Neural crest cell (in vitro differentiated cells): ENCODE measurements at places on chromosomes 7 and 10.
A peak's percentile ranks its signal among the peaks of the same experiment; 100 is the strongest.

GRCh38 chr7:157851501-157852067 lies 514.8 kb downstream of the DNAJB6 start:
- DNase-seq = peak; percentile 65

DNA sequence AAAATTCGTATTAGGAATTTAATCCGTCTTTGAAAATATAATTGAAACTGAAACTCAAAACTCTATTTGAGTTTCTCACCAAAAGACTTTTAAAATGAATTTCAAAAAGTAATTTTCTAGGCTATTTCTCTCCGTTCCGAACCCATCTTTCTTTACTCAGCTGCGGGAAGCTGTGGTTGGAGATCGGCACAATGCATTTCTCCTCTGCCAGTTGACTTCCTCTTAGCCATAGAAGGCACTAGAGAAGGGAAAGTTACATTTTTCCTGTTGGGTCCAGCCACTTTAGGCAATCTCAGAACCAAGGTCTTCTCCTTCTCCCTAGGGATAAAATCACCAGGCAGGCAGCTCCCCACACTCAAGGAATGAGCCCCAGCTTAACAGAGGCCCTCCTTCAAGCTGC lies 133.6 kb upstream of the COL1A2 start:
- DNase-seq = no peak

- DNase-seq = no peak
Observed at GRCh38 chr7:5695727-5696345, 85.6 kb downstream of the RNF216 start.

GRCh38 chr7:23093546-23093945 lies 12.0 kb upstream of the KLHL7 start:
- DNase-seq = no peak

DNA sequence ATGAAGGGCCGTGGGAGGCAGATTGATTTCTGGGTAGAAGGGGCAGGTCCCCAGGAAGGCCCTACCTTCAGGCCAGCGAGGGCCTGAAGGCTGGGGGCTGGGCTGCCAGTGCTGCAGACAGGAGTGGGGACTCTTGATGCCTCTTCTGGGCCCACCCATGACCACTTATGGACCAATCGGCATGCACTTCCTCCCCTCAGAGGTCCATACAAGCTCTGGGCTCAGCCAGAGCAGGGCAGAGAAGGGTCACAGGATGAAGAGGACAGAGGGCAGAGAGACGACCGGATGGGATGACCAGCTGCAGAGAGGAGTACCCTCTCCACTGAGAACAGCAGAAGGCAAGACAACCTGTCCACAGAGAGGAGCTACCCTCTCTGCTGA lies 120.1 kb downstream of the DYNC2I1 start:
- no peak for DNase-seq

GRCh38 chr7:142880876-142881505 lies 4.6 kb downstream of the TRPV6 start:
- peak; percentile 22 for DNase-seq

DNA sequence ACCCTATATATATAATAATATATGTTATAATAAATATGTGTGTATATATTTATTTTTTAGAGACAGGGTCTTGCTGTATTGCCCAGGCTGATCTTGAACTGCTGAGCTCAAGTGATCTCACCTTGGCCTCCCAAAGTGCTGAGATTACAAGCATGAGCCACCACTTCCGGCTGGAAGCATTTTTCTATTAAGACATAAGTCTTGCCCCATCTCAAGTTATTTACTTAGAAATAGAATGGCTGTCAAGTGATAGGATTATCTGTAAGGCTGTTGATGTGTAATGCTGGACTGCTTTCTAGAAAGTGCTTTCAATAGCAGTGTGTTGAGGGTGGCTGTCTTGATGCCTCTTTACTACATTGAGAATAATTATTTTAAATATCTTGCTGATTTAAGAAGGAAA lies 65.2 kb downstream of the ZMYND11 start:
- DNase-seq = no peak

- DNase-seq = no peak
Observed at GRCh38 chr10:123535386-123535785, 130.8 kb upstream of the GPR26 start.

DNA sequence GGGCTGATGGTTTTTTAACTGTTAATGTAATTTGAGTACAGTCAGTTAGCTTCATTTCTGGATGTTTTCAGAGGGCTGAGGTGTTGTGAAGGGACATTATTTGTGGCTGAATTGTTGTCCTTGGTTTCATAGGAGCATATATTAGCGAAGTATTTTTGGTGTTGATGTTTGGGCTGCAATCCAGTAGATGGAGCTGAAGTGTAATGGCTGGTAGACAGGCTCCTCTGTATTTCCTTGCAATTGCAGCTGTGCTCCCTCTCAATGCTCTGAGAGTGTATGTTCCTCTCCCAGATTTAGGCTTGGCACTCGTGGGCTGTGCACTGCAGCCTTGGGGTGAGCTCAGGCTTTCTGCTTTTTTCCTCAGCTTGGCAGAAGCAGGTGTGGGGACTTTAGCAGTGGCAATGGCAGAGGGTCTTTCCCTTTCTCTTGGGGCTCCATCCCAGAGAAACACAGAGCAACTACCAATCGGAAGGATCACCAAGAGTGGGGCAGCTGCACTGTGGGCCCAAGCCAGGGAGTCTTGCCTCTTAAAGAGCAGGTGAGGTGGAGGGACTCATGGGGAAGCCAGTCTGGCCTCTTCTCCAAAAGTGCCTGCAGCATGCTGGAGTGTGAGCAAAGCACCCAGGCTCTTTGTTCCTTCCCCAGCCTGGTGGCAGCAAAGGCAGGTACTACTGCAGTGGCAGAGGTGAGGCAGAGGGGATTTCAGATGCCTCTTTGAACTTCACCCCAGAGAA lies 544.4 kb downstream of the SH2D4B start:
- DNase-seq = no peak

DNA sequence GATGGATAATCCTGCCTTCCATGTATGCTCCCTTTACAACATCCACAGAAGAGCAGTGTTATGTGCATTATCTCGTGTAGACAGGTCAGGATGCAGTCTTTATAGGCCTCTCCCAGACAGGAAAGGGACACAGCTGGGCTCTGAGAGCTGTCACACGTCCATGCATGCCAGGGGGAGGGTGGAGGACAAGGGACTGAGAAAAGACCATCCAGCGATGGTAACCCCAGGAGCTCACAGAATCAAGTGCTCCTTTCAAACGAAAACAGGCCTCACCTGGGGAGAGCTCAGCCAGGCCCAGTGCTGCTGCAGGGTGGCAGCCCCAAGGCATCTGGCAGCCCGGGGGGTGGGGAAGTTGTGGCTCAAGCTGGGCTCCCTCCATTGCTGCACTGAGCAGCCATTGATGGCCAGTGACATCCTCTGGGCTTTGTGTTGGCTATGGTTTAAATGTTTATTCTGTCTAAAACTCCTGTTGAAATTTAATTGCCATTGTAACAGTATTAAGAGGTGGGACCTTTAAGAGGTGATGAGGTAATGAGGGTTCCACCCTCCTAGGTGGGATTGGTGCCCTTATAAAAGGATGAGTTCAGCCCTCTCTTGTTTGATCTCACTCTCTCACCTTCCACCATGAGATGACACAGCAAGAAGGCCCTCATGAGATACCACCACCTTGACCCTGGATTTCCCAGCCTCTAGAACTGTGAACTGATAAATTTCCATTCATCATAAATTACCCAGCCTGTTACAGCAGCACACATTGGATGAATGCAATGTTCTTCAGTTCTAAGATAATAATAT lies 15.7 kb downstream of the JCAD start:
- DNase-seq = no peak

DNA sequence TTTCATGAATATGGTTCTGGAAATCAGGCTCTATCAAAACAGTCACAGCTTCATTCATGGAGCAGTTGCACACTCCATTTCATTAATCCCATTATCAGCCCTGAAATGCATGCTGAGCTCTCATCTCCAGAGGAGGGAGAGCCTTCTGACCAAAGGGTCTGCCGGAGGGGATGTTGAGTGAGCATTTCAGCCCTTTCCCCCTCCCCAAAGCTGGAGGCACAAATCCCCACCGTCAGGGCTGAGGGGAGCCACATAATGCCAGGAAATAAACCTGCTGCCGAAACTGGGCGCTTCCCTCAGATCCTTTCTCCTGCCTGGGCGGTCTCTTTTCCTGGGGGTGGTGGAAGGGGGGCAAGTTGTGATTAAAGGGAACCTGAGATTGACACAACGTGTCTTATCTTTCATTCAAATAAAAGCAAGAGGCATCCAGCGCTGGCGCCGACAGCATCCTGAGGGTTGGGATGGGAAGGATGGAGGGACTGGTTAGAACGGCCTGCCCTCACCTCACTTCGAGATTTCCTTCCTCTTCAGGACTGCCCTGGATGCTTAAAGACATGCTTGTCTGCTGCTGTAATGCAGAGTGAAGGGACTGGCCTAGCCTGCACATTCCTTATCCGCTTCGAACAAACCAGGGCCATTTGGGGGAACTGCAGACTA lies 71.6 kb downstream of the TLL2 start:
- no peak for DNase-seq

GRCh38 chr7:37440738-37441385 lies 7.8 kb downstream of the ELMO1 start:
- DNase-seq = no peak

DNA sequence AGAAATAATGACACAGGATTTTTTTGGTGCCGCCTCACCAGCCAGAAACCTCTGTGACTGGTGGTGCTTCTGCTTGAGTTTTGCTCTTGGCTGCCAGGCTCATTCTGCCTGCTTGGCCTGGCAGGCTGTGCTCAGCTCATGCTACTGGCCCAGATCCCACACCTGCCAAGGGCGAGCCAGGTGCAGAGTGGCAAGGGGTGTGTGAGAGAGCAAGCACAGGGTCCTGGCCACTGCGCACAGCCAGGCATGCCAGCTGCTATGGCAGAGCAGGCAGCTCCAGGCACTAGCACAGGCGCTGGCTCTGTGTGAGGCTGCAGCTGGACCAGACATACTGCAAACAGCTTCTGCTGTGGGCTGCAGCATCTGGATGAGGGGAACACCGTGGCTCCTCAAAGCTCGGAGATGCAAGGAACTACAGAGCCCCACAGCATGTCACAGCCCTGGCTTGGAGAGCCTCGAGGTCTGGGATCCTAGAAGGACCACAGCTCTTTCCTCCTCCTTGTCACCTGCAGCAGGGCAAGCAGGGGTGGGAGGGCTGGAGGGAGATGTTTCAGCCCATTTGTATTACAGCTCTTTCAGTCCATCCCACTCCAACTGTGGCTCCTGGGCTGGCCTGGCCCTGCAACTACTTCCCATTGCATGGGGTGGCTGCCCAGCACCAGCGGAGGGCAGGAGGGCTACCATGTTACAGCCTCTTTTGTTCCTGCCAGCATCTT lies 313.4 kb upstream of the SEMA3C start:
- DNase-seq = no peak

DNA sequence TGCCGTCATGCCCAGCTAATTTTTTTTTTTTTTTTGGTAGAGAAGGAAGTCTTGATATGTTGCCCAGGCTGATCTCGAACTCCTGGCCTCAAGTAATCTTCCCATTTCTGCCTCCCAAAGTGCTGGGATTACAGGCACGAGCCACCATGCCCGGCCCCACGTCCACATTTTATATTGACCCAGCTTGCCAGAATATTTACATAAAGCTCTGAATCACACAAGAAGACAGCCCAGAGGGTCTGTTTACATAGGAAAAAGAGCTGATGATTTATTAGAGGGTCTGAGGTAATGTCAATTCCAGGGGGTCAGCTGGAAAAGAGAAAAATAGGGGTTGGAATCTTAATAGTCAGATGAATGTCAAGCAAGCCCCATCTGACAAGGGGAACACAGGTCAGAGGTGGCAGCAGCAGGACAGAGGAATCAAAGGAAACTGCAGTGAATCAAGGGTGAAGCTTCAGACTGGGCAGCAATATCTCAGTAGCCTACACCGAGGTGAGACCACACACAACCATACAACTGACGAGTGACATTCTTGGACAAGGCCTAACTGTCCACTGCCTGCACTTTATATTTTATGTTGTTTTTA lies 15.8 kb upstream of the SLF2 start:
- no peak for DNase-seq

- peak; percentile 24 for DNase-seq
Observed at GRCh38 chr10:68561865-68562649, 1.9 kb downstream of the TET1 start.

- no peak for DNase-seq
Observed at GRCh38 chr10:5679606-5680005, 5.0 kb upstream of the TASOR2 start.

DNA sequence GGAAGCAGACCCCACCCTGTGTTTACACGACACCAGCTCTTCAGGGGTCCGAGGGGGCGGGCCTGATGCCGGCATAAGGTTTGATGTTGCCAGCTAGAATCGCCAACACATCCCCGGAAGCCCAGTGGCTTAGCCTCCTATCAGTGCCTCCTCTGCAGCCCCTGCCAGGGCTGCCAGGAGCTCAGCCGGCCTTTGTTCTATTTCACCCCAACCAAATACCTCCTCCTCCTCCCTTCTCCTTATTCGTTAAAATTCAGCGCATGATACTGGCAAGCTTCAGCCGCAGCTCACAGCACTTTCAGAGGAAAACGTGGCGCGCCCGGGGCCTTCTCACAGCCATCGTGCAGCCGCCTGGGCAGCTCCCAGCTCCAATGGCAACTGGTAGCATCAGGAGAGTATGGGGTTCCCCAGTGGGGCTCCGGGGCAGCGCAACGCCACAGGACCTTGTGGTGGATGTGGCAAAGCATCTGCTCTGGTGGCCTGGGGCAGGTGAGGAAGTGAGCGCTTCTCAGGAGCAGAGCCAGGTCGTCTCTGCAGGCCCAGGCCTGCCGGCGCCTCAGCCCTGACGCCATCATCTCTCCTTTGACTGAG lies 176.4 kb upstream of the RHEB start:
- no peak for DNase-seq

- no peak for DNase-seq
Observed at GRCh38 chr7:51455086-51455485, 138.5 kb upstream of the COBL start.

DNA sequence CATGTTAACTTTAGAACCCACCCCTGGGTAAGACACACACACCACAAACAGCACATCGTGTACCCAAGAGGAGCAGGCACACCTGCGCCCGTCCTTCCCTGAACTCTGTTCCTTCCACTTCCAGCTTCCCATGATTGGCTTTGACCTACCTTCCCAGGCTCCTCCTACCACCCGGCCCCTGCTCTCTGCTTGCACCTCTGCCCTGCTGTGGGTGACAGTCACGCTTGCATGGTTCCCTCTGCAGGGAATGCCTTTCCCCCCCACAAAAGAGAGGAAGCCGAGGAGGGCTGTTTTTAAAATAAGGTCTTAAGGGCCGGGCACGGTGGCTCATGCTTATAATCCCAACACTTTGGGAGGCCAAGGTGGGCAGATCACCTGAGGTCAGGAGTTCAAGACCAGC lies 16.4 kb downstream of the SFXN4 start:
- DNase-seq = no peak

DNA sequence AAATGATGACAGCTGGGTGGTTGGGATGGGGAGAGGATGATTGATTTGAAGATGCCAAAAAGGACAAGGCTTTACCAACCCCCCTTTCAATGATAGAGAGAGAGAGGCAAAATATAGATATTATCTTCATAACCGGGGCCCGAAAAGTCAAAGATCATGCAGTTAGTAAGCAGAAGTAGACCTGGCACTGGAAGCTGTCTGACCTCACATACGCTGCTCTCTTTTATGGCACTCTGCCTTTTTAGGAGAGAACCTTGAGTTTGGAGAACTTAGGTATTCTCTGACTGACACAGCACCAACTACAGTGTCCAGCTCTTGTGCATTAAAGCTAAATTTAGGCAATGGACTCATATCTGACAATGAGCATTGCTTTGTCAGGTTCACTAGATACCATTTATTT lies 30.7 kb downstream of the CNNM2 start:
- no peak for DNase-seq
